AG20443 (cell line): ENCODE measurements at places on chromosomes 3 and 15.

- no peak for DNase-seq
Observed at GRCh38 chr15:85276921-85277320, 103.5 kb upstream of the AKAP13 start.

DNA sequence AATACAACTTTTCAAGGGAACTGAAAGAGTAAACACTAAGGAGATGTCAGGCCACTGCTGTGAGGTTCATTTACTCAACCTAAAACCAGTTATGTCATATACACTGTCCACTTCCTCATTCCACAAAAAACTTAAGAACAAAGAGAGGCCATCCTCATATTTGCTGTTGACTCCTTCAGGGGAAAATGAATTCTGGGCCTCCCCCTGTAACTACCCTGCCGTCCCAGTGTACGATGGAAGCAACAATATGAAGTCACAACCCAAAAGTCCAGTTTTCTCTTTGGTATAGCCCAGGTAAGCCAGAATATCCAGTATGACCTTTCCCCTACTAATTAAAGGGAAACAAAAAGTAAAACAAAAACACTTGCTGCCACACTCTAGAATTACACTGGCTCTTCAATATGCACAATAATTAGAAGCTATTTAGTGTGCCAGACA is 16.2 kb downstream of the CEP152 start:
- no peak for DNase-seq

- DNase-seq: no peak
Observed at GRCh38 chr3:25025236-25025635, 402.8 kb upstream of the RARB start.

DNA sequence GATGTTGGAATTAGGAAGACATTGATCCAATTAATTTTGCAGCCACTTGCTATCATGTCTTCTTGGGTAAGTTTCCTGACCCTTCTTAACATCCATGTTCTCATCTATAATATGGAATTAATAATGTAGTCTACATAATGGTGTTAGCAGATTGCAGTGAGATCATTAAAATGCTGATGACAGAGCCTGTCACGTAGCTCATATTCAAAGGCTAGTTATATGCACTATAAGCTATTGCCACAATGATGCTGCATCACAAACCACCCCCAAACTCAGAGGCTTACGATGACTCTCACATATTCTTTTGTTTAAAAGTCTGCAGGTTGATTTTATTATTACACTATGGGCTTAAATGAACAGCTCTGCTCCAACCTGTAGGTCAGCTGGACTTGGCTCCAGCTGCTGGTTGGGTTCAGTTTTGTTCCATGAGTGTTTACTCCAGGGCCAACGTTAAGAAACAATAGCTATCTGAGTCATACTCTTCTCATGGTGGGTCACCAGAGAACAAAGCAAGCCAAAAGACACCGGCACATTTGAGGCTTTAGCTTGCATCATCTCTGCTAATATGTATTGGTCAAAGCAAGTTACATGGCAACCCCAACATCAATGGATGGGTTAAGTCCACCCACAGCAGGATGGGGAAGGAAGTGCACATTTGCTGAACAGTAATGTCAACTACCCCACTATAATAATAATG is 250.0 kb upstream of the SLCO3A1 start:
- no peak for DNase-seq
